ENCODE measurements at places on chromosomes 7 and 10.

GRCh38 chr7:14270099-14270498, 280.6 kb upstream of the ETV1 start:
- DNase-seq: no peak

- DNase-seq: no peak
These were observed 2.5 kb downstream of the POP7 start for GRCh38 chr7:100708395-100708794.

DNA sequence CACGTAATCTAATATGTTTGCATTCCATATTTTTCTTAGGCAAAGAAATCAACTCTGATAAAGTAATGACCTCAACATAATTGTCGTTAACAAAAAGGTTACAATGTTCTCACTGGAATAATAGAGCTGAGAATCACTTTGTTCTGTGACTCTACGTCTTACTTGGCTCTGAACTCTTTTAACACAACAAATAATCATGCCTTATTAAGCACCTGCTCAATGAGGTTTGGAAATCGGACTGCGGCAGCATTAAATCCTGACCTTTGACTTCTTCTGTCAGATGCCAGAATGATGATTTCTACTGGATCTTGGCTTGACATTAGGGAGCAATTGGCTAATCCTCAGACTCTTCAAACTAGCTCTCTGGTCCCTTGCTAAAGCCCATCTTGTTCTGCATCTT, 233.6 kb downstream of the SEMA3D start:
- DNase-seq: no peak

- DNase-seq: peak; percentile 5
These were observed 23.4 kb downstream of the ATOH7 start for GRCh38 chr10:68208424-68209042.

GRCh38 chr10:118816471-118817168, 61.9 kb upstream of the CACUL1 start:
- DNase-seq: no peak

DNA sequence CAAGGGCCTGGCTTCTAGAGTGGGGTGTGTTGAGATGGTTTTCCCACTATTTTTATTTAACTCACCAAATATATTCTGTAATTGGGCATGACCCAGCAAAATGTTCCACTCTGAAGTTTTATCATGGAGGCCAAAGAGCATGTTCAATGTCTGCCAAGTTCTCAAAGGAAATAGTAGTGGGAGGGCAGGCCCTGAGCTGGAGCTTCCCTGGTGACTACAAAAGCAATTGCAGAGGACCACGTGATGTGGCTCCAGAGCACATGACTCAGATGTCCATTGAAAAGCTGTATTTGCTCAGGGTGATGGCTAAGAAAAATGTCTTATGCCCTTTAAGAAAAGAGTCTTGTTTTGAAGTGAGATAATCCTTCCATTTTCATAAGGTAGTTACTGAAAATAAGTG, 1024.8 kb downstream of the LRMDA start:
- no peak for DNase-seq

DNA sequence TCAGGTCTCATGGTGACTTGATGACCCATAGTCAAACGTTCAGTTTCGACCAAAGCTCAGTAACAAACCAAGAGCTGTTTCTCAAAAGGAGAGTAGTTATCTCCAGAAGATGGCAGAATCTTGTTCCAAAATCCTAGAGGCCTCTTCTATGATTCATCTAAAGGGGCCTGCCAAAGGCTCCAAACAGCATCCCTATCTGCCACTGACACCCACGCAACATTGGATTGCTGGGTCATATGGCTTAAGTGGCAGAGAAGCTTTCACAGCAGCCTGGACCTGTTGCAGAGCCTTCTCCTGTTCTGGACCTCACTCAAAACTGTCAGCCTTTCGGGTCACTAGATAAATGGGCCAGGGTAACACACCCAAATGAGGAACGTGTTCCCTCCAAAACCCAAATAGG, 54.0 kb upstream of the LRRC18 start:
- no peak for DNase-seq

DNA sequence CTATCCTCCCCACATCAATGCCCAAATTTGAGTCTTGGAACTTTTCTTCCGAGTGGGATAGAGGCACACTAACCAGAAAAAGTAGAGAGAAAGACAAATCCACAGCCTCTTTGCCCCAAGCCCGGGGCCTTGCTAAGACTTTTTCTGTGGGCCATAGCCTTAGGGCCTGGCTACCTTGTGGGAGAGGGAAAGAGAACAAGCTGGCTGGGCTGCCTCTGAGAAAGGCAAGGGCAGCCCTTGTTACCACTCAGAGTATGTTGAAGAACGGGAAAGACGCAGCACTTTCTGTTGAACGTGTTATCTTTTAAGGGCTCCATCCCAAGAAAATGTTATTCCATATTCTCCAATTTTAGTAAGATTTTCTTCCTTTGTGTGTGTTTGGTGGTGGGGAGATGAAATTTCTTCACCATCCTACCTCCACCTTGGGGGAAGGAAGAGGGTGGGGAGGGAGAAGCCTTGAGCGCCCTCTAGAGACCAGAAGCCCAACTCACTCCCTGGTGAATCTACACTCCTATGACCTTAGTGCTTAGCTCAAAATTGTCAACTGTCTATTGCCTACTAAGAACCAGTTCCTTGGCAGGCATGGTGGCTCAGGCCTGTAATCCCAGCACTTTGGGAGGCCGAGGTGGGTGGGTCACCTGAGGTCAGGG, 3.9 kb upstream of the NRF1 start:
- DNase-seq: peak; percentile 61

DNA sequence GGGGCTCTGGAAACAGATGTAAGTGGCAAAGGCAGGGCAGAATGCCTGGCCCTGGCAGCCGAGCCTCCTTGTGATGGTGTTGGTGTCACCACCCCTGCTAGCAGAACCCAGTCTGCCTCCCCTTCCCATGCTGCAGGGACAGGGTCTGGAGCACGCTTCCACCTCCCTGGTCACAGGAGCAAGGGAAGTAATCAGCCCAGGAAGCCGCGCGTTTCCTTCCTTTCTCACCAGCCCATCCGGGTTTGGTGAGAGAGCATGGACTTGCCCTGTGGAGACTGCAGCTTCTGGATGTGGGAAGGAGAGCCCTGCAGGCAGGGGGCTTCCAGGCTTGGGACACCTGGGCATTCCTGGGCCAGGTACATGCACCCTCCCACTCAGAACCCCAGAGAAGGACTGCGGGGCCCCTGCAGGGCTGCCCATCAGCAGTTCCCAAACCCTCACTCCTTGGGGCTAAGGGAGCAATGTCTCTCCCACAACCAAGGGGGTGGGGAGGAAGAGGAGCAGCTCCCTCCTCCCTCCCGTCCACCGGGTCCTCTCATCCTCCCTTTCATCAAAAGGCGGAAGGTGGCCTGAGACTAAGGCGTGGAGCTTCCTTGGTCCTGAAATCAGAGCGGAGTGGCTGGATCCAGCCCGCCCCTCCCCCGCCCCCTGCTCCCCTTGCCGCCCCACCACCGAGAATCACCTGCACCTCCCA, 1.8 kb downstream of the MMRN2 start:
- DNase-seq: no peak

DNA sequence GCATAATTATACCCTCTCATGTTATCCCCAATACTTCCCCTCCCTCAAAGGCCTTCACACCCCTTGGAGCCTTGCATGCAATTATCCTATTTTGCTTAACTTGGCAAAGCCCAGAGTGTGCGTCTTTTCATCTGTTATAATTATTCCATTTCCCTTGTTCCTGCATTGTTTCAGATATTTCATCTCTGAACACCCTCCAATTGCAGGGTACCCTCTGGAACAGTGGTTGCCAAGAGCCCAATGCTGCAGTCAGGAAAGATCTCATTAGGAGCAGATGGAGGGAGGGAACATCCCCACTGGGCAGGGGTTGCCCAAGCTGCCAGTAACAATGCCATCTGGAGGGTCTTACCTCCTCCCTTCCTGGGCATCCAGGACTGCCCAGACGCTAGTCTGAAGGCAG, 18.4 kb upstream of the GOLGA7B start:
- no peak for DNase-seq

DNA sequence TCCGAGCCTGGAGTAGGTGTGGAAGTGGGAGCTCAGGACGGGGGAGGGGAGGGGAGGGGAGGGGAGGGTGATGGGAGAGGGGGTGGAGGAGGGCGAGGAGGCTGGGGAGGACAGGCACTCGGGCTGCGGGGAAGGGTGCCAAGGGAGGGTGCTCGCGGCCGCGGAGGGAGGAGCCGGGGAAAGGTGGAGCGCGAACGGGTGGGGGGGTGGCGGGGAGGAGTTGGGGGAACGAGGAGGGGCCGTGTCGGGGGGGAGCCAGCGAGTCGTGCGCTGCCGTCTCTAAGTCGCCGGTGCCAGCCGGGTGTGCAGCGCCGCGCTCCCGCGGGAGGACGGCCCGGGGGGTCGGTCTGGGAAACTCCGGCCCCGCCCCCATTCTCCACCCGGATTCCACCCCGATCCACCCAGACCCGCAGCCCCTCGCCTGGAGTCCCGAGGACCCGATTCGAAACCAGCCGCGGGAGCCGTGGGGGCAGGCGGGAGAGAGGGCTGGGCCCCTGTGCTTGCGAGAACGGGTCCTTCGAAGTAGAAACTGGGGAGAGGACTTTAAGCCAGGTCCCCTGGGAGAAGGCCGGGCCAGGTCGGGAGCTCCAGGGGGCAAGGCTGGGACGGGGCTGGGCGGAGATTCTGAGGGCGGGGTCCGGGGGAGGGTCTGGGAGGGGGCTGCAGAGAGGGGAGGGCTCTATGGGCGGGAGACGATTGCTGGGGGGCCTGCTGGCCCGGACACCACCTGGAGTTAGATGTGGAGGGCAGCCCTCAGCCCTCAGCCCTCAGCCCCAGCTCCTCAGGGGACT, at the start of gene ZNF467:
TSS of gene ZNF467 (minus strand) at position 143 of the 791 bp plus-strand sequence. CDS start 2,556 bp downstream, outside the sequence.
- peak; percentile 60 for DNase-seq

DNA sequence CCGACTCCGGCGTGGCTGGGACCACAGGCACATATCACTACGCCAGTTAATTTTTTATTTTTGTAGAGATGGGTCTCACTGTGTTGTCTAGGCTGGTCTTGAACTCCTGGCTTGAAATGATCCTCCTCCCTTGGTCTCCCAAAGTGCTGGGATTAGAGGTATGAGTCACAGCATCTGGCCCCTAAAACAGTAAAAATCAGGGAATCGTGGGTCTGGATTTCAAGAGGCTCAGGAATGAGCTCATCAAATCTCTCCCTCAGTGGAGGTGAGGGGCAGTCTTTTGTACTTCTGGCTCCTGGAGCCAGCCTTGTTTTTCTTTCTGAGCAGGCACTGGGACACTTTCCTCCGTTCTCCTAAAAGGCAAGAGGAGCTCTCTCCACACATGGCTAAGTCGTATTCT, 32.1 kb upstream of the RHEB start:
- no peak for DNase-seq

DNA sequence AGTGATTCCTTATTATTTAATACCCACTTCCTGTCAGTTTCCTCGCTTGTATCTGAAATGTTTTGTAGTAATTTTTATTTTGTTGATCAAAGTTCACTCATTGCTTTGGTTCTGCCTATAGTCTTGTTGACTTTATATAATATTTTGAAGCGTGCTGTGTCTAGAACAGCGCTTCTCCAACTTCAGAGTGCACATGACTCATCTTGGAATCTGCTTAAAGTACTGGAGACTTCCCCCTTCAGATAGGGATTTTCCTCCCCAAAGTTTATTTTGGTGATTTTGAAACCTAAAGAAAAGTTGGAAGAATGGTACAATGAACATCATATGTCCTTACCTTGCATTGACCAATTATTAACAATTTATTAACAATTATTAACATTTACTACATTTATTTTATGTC, 5.8 kb downstream of the COMTD1 start:
- DNase-seq: no peak

GRCh38 chr7:133300811-133301210, 47.9 kb downstream of the EXOC4 start:
- DNase-seq: no peak

DNA sequence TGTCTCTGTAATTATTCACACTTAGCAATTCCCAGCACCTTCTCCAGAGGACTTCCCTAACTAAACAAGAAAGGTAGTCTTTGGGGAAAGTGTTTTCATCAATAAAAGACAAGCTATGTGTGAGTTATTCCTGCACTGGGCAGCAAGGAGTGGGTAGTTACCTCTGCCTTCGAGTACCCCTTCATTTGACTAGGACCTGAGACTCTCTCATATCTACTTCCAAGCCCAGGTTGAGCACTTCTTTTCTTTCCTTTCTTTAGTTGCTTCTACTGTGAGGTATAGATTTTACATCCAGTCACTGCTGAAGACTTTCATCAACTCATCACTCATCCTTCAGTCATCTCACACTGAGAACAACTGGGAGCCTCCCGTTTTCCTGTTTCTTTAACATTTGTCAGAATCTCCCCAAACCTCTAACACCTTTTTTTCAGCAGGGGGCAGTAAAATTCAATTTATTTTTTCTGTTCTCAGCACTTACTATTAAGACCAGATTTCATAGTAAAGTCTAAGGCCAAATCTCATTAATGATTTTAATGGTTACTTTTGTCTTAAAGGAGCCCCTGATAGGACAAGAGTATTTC, 80.1 kb upstream of the PRSS1 start:
- DNase-seq: peak; percentile 51

GRCh38 chr10:74683067-74683466, 143.3 kb upstream of the KAT6B start:
- DNase-seq: no peak

- DNase-seq: no peak
These were observed 24.5 kb upstream of the PURB start for GRCh38 chr7:44909596-44910389.

DNA sequence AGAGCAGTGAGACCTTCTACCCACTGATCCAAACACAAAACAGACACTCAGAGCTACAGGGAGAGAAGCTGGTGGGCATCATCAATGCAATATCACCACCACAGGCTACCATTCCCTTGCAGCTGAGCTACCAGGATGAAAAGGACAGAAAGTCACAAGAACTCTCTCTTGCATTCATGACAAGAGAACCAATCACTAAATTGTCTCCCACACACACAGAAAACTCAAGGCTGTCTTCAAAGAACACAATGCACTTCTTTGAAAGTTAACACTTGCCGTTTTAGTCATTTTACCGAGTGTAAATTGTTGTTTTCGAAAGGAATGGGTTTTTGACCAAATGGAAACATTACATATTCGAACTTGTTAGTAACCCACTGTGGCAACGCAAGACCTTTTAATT, 626.6 kb downstream of the SORCS1 start:
- no peak for DNase-seq

- no peak for DNase-seq
These were observed 134.7 kb upstream of the TCERG1L start for GRCh38 chr10:131446171-131446570.

DNA sequence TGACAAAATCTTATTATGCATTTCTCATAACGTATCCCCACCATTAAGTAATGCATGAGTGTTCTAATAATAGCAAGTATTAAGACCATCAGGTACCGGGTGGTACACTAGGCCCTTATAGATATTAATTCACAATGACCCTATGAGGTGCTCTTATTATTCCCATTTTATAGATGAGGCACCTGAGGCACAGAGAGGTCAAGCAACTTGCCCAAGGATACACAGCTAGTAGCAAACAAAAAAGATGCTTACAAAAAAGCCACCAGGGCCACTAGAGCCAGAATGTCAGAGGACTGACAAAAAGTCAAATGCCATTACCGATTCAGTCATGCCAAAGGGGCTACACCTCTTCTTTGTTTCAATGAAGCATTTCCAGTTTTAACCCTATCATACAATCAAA, 5.9 kb downstream of the RSU1 start:
- no peak for DNase-seq

All from CD4-positive, alpha-beta T cell treated with Interleukin-4 for 1 hour (primary cell).